ENCODE measurements at places on chromosomes 12 and 14. TPM values are rescaled to one million over a fixed set of nuclear protein-coding genes. Genes with fewer than 3 reads are reported as not detected.

ITPR2 gene
- total RNA-seq = 63.9 TPM

RNASE2 gene
- total RNA-seq = not detected

TAS2R50 gene
- total RNA-seq = 3.3 TPM

MYH6 gene
- total RNA-seq = not detected

SRGAP1 gene
- 9.6 TPM for total RNA-seq

LALBA gene
- not detected for total RNA-seq

SDR39U1 gene
- 64.2 TPM for total RNA-seq

SIX1 gene
- 0.16 TPM for total RNA-seq

GRCh38 chr12:47025798-47026197 is 53.6 kb upstream of the PCED1B start:
- DNase-seq = no peak

DNA sequence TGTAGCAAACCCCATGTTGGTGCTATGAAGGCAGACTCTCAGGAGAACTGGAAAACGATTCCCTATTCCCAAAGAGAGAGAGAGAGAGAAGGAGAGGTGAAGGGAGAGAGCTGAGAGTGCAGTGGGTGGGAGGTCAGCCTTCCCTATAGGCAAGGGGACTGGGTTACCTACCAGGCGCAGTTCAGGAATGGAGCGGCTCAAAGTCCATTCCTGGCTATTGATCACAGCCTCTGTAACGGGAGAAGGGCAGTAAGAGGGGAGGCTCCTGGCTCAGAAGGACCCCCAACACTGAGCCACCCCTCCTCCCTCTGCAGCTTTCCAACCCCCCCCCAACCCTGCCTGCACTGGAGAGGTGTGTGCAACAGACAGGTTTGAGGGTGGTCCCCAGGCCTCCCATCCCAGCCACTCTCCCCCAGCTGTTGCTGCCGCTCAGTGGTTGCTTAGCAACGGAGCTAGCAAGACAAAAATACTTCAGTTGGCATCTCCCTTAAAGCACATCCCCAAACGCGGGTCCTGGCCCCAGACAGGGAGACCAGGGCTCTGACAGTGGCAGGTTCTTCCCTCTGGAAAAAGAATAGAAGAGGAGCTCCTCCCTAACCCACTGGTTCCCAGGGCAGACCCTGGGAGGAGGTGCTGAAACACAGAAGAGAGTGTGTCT is 3.2 kb downstream of the AGAP2 start:
- no peak for DNase-seq

- no peak for DNase-seq
Observed at GRCh38 chr12:100187068-100187467, 13.5 kb upstream of the ACTR6 start.

- DNase-seq = no peak
Observed at GRCh38 chr12:10205220-10205807, 7.4 kb upstream of the GABARAPL1 start.

GRCh38 chr14:38184132-38184531 is 23.6 kb upstream of the SSTR1 start:
- DNase-seq = no peak

GRCh38 chr12:81114226-81114625 is 36.3 kb downstream of the ACSS3 start:
- DNase-seq = no peak

DNA sequence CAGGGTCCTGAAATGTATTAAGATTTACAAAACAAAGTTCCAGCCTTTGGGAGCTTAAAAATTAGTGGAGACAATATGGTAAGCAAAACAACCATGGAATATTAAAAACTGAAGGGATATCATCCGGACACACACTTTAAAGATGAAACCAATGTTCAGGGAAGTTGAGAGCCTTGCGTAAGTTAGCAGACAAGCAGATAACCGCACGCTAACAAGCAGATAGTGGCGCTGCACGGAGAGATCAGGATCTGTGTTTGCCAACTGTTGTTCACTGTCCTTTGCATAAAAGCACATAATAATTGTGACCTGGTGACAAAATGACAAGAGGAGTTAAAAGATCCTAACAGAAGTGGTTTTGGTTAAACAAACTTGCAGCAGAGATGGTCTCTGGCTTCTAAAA is 14.3 kb upstream of the TMEM229B start:
- DNase-seq = no peak

- no peak for DNase-seq
Observed at GRCh38 chr12:44387581-44387980, 488.5 kb downstream of the NELL2 start.

DNA sequence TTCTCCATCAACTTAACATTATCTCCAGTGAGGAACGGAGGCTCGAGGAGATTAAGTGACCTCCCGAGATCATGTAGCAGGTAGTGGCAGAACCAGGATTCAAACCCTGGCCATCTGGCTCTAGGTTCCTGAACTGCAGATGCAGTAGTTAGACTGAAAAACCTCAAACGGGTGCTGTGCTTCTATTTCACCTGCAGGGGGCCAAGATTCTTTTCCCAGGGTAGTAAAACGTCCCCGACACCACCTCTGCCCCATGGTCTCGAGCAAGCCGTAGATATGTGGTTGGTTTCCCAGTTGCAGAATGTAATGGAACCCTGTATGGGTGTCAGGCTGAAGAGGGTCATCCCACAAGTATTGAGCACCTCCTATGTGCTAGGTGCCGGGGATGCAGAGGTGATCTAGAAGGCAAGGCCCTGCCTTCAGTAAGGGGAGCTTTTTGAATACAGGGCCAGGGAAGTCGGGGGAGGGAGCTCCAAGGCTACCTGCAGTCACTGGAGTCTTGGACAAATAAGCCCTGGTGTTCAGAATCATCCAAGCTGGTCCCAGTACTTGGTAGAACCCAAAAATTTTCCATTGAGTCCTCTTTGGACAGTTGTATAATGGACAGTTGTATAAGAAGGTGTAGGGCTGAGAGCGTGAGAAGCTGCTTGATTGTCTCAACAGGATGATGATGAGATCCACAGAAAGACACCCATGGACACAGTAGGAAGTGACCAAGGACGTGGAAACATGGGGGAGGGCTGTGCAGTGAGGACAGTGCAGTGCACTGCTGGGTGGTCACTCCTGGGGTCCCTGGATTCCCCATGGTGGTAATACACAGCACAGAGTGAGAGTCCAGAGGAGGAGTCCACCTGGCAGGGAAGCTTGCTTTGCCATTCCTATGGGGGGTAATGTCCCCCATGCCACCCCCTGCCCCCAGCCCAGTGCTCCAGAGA is 197.2 kb downstream of the CHST11 start:
- no peak for DNase-seq

DNA sequence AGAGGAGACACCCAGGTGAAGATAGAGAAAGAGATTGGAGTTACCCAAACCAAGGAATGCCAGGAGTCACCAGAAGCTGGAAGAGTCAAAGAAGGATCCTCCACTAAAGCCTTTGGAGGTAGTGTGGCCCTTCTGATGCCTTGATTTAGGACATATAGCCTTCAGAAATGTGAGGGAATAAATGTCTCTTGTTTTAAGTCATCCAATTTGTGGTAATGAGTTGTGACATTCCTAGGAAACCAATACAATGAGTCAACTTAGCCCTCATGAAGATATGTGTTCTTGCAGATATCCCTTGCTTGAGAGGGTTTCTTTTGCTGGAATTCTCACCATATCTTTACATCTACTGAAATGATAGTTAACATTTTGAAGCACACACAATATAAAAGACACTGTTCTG is 58.8 kb downstream of the CCER1 start:
- no peak for DNase-seq

Data from mesothelial cell of epicardium (in vitro differentiated cells).